IPS DF 19.7 (cell line): ENCODE measurements at places on chromosomes 11 and 22.
A peak's percentile ranks its signal among the peaks of the same experiment; 100 is the strongest.

- no peak for DNase-seq
Measured at GRCh38 chr11:126830216-126830806, 170.3 kb downstream of the KIRREL3 start.

- DNase-seq, result no peak
Measured at GRCh38 chr11:34588023-34588422, 32.9 kb upstream of the EHF start.

DNA sequence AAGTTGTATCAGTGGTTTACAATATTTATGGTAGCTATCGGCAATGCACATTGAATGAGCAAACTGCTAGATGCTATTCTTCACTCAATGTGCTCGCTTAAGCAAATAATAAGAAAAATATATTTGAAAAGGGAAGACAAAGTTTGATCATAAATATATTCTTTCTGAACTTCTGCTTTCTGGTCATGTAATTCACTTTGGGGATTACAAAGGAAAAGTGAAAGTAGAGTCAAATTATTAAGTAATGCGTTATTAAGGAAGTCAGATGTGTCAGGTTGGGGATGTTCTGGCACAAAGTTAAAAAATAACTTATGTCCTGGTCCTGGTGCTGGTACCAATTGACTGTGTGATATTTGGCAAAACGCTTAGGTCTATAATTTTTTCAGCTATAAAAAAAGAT, 98.0 kb upstream of the TRIM77 start:
- DNase-seq, result no peak

- DNase-seq, result no peak
Measured at GRCh38 chr11:126328938-126329643, 25.2 kb downstream of the DCPS start.

- DNase-seq, result no peak
Measured at GRCh38 chr11:57162179-57162898, 19.4 kb upstream of the LRRC55 start.

- no peak for DNase-seq
Measured at GRCh38 chr11:118007040-118007439, 20.8 kb downstream of the IL10RA start.

DNA sequence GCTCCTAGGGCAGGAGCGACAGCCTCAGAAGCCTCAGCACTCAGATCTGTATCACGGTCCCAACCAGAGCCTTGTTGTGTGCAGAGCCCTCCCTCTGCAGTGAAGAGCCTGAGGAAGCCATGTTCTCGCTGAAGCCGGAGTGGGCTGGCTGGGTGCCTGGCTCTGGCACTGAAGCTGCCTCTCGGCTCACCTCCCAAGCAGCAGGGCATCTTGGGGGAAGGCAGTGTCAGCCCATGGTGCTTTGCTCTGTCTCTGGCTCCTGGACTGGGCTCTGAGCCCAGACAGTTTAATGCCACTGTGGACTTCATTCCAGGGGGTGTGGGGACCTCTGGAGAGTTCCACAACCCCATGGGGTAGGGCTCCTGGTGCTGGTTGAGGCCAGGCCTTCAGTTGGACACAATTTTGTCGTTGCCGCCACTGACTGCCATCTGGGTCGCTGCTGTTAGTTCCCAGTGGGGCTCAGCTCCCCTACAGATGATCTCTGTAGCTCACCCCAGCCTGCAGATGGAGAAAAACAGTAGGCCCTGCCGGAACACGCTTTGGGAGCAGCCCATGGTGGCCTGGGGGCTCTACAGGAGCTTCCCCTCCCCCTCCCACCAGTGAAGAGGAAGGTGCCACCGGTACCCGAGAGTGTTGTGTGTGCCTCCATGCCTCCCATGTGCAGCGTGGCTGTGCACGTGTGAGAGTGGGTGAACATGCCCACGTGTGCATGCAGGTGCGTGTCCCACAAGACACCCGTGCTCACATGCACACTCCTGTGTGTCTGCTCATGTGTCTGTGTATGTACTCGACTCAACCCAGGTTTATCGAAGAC, 86.5 kb upstream of the B3GAT1 start:
- DNase-seq, result no peak

DNA sequence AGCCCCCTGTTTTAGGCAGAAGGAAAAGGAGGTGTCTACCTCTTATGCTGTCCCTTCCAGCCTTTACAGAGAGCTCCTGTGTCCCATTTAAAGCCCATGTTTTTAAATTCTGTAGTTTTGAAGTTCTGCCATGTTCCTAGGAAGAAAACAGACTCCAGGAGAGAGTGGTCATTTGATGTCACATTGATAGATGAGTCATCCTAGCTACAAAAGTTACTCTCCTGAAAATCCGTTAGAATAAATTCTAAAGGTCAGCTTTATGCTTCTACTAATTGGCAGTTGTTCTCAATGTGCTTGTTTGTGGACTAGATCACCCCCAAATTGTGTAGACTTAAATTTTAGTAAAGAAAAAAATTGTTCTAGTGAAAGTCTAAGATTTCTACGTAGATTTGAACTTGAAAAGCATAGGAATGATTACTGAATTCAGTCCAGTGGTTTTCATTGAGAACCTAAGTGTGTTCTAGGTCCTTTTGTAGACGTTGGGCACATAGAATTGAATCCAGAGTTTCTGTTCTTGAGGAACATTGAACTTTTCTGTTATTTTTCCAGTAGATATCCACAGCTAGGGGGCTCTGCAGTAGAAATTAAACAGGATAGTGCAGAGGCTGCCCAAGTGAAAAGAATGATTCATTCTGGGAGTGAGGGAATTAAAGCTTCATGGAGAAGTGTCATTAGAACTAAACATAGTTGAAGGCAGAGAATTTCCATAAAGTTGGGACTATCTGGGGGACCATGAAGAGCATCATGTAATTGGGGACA, 140.6 kb upstream of the RASSF10 start:
- no peak for DNase-seq

GRCh38 chr22:36879775-36880174, 19.0 kb downstream of the NCF4 start:
- no peak for DNase-seq

DNA sequence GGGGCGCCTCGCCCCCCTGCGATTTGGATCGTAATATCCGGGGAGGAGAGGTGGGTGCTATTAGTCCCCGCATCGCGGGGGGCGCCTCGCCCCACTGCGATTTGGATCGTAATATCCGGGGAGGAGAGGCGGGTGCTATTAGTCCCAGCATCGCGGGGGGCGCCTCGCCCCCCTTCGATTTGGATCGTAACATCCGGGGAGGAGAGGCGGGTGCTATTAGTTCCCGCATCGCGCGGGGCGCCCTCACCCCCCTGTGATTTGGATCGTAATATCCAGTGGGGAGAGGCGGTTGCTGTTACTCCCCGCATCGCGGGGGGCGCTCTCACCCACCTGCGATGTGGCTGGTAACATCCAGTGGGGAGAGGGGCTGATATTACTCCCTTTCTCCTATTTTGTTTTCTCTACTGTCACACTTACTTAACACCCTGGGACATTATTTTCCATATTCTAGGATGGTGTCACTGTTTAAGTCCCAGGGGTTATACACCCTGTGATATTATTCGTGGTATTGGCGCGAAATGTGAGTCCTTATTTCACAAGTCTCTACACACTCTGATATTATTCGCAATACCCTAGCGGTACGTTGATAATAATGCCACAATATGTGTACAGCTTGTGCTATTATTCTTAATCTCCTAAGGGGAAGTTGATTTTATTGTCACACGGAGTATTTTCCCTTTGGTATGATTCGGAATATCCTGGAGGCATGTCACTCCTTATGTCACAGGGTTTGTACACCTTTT, 57.8 kb upstream of the ALDH3B2 start:
- no peak for DNase-seq

DNA sequence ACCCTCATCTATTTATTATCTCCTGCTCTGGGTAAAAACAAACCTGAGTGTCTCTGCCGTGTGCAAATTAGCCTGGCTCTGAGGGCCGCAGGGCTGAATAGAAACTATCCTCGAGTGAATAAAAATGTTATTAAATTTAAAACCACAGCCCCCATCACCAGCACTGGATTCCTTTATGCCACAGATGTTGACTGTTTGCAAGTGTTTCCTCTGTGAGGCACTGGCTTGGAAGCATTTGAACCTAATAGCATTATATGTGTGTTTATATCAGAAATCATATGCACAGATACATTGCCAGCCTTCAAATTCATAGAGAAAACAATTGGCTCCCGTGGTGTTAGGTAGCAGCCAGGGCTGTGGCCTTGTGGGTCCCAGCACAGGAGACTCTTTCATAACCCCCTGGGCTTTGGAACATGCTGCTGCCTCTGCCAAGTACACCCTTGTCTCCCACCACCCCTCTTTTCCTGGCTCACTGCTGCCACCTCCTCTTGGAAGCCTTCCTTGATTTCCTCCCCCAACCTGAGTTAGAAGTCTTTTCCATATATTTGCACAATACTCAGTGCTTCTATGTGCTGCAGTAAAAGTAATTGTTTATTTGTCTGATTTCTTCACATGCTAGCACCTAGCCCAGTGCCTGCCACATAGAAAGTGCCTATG, 294.4 kb downstream of the DDX10 start:
- DNase-seq, result no peak

DNA sequence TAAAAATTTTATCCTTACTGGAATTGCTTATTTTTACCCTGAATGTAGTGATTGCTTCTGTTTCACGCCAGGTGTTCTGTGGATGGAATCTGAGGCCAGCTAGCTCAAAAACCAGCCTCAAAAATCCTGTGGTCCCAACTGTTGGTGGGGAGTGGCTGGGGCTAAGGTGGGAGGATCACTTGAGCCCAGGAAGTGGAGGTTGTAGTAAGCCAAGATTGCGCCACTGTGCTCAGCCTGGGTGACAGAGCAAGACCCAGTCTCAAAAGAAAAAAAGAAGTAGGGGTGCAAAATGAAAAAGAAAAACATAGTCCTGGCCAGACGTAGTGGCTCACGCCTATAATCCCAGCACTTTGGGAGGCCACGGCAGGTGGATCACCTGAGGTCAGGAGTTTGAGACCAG, 27.0 kb upstream of the SLC5A1 start:
- no peak for DNase-seq

DNA sequence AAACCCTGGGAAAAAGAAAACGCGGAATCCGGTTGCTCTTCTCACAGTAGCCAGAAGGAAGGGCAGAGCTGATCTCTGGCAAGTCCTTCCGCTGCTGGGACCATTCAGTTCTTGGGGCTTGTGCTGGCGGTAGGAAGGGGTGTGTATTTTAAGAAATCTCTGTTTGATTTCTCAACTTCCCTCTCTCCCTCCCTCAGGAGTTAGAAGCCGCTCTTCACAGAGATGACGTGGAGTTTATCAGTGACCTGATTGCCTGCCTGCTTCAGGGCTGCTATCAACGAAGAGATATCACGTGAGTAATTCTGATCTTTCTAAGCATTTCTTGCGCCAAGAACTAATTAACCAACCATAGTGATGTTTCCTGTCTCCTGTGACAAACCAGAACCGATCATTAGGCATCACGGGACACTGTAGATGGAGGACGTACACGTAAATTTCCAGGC, 85.9 kb upstream of the SLC25A18 start:
- no peak for DNase-seq

DNA sequence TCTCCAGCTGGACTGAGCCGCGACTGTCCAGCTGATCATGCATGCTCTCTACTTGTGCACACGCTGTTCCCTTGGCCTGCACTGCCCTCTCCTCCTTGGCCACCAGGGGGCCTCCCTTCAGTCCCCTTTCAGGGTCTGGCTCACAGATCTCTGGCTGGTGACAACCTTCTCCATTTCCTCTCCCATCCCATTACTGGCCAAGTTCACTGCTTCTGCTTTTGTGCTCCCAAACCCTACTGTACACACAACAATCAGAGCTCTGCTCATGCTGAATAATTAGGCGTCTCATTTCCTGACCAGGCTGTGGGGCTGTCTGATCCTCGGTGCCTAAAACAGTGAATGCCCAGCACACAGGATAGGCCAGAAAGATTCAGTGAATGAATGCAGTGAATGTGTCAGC, 224.0 kb upstream of the NARS2 start:
- DNase-seq, result peak; percentile 35

- peak; percentile 38 for DNase-seq
Measured at GRCh38 chr11:70755410-70756158, 357.3 kb downstream of the CTTN start.

DNA sequence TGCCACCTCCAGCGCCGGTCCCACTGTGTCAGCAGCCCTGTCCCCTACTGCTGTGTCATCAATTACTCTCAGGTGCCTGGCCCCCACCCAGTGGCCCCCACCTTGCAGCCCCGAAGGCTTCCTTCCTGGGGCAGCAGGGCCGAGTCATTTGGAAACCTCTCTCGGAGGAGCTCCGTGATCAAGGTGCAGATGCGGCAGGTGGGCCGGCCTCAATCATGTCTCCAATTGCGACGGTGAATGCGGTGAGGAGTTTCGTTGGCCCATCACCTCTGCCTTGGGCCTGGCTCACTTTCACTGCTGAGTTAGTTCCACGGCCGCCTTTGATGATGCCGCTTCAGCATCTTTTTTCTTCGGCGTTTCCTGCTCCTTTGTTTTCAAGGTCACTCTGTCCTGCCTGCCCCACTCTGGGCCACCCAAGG, 11.3 kb upstream of the CXCR5 start:
- no peak for DNase-seq

DNA sequence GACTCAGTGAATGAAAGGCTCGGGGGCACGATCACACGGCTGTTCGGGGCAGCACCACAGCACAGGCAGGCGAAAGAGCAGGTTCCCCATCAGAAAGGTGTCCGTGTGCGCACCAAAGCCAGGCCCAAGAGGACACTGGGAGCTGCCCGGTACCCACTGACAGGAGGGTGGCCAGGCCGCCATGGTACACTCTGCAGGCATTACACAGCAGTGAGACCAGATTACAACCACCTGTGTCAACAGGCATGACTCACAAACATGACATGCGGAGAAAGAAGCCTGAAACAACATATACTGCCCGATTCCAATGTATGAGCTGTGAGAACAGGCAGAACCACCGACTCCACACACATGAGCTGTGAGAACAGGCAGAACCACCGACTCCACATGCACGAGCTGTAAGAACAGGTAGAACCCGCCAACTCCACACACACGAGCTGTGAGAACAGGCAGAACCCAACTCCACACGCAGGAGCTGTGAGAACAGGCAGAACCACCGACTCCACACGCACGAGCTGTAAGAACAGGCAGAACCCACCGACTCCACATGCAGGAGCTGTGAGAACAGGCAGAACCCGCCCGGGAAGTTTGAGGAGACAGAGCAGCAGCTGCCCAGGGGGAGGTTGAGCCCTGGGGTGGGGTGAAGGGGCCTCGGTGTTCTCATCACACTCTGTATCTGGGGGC, 32.6 kb downstream of the KIAA0930 start:
- no peak for DNase-seq

DNA sequence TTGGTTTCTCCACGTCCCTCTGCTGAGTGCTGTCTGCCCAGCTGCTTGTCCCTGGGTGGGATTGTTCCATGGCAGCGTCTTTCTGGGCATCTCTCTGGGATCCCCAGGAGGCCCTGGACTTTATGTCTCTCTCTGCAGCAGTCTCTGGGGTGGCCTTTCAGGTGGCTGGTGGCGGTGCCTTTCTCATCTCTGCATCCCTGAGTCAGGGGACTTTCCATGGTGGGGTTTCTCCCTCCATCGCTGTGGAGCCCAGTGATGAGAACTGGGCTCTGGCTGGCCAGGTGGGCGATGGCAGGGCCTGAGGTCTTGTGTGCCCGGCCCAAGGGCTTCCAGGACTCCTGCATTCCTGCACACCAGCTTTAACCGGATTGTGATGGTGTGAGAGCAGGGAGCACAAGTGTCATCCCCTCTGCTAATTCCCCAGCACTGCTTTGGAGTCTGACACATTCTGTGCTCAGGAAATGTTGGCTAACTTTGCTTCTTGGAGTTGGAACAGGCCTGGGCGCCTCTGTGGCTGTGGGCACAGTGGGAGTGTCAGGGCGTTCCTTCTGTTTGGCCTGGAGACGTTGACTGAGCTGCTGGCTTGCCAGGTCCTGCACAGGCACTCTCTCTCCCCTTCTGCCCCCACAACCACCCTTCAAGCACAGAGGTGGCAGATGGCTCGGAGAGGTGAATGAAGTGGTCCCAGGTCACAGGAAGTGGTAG, 27.9 kb downstream of the FAM83F start:
- no peak for DNase-seq
